ENCODE measurements at places on chromosomes 1 and 21. TPM values are rescaled to one million over a fixed set of nuclear protein-coding genes. Genes with fewer than 3 reads are reported as not detected.
A peak's percentile ranks its signal among the peaks of the same experiment; 100 is the strongest.

DNA sequence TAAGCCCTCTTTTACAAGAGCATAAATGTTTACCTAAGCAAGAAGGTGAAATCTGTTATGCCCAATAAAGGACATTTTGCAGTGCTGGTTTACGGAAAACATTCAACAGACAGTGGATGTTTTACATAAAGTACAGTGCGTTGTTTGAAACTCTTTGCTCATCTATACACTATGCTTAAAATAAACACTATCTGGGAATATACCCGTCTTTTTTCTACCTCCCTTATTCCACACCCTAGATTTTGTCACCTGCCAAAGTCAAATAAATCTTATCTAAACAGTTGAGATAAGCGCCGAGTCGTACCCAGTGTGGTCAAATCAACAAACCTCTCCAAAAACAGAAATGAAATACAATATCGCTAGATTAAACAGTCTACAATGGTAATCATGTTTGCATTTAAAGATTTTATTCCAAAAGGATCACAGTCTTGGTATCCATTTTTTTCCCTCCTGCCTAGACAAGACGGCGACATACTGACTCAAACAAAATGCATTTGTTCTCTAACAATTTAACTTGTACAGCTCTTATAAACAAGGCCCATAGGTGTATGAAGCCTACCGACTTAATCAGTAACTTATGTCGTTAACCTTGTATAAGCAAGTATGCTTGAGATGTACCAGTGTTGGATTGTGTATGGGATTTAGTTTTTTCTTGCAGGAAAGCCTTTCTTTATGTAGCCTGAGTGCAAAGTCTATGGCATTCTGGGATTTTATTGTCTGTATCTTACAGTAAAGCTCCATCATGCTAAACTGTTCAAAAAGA is 189.1 kb downstream of the FMN2 start:
- no peak for DNase-seq
- no peak overlapping the region for H3K4me3 ChIP-seq
- H3K27me3 ChIP-seq = no peaks in the 10 kb centered on the region
- H3K36me3 ChIP-seq = no peaks in the 10 kb centered on the region
- no peak overlapping the region for H3K27ac ChIP-seq

Gene PEAR1
- total RNA-seq = 15.1 TPM

Gene RNU1-4
- under 0.01 TPM for total RNA-seq

DNA sequence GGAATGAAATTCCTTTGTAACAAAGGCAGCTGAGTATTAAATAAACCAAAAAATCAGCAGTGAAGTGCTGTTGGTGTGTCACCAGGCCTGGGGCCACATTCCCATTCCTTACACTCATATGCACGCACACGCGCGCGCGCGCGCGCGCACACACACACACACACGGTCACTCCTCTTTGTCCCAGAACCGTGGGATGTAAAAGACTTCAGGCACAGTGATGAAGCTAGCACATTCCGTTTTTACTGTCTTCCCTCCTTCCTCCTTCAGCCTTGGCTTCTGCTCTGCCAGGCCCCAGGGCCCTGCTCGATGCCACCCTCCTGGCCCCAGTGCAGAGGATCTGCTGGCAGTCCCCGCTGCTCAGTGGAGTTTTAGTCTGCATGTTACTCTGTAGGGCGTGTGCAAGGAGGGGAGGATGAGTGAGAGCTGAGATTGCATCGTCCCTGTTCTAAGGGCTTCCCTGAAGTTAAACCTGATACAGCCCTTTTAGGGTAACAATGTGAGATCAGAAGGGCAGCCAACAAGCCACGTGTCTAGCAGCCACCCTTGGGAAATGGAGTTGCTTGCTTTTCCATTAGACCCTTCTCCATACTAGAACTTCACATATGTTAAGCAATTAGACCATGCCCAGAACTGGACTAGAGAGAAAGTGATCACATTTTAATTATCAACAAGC is 71.7 kb upstream of the WDR26 start:
- DNase-seq = no peak
- H3K4me3 ChIP-seq = no peak overlapping the region
- no peaks in the 10 kb centered on the region for H3K4me1 ChIP-seq

GRCh38 chr1:108708691-108709660 is 3.7 kb upstream of the FNDC7 start:
- no peaks in the 10 kb centered on the region for H3K36me3 ChIP-seq
- H3K27me3 ChIP-seq = no peaks in the 10 kb centered on the region
- no peak overlapping the region for H3K27ac ChIP-seq
- no peaks in the 10 kb centered on the region for H3K4me1 ChIP-seq

- no peak within 1 kb of the TSS for H3K27ac ChIP-seq
- H3K4me1 ChIP-seq = no peaks in the 10 kb centered on the region
- DNase-seq = no peak
- peak within 1 kb of the TSS; percentile 52 for H3K4me3 ChIP-seq
- no peaks in the 10 kb centered on the region for H3K36me3 ChIP-seq
Measured at GRCh38 chr1:32870615-32871363, at the start of gene FNDC5. Gene FNDC5, minus strand, starts transcription at chr1:32870912.

GRCh38 chr1:14298806-14299205 is 299.7 kb upstream of the KAZN start:
- H3K27ac ChIP-seq = no peak overlapping the region
- no peaks in the 10 kb centered on the region for H3K27me3 ChIP-seq
- no peaks in the 10 kb centered on the region for H3K4me1 ChIP-seq
- H3K36me3 ChIP-seq = no peaks in the 10 kb centered on the region
- no peak for DNase-seq

- no peak overlapping the region for H3K27ac ChIP-seq
- H3K4me3 ChIP-seq = no peak overlapping the region
- H3K36me3 ChIP-seq = no peaks in the 10 kb centered on the region
- no peak for DNase-seq
- no peaks in the 10 kb centered on the region for H3K27me3 ChIP-seq
- H3K4me1 ChIP-seq = no peaks in the 10 kb centered on the region
Measured at GRCh38 chr1:78240191-78240590, 194.4 kb downstream of the GIPC2 start.

GRCh38 chr1:34143975-34144374 is 21.1 kb downstream of the CSMD2 start:
- no peak for DNase-seq
- no peaks in the 10 kb centered on the region for H3K27me3 ChIP-seq
- no peaks in the 10 kb centered on the region for H3K4me1 ChIP-seq
- H3K36me3 ChIP-seq = no peaks in the 10 kb centered on the region
- no peak overlapping the region for H3K4me3 ChIP-seq
- no peak overlapping the region for H3K27ac ChIP-seq

- no peaks in the 10 kb centered on the region for H3K27me3 ChIP-seq
- H3K4me1 ChIP-seq = no peaks in the 10 kb centered on the region
- no peak overlapping the region for H3K4me3 ChIP-seq
- no peaks in the 10 kb centered on the region for H3K36me3 ChIP-seq
Measured at GRCh38 chr1:81493102-81493869, 307.4 kb upstream of the ADGRL2 start.

Gene NBPF4
- not detected for total RNA-seq

Gene SLC35F3
- not detected for total RNA-seq

DNA sequence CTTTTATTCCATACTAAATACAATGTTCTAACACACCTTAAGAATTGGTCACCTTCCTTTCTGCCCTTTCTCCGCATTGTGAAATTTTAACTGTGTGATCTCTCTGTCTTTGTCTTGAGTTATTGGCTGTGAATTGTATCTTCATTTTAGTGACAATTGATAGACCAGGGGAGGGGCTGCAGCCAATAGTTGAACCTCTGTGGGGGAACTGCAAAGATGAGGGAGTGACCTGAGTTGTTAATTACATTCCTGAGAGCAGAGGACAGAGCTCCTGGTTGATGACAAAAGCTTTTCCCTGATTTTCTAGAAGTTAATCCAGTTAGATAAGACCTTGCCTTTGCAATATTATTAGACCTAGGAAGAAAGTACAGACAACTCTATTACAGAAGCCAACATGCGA is 1535.7 kb downstream of the BRINP3 start:
- no peaks in the 10 kb centered on the region for H3K36me3 ChIP-seq
- H3K4me3 ChIP-seq = no peak overlapping the region
- H3K4me1 ChIP-seq = no peaks in the 10 kb centered on the region
- DNase-seq = no peak
- H3K27me3 ChIP-seq = no peaks in the 10 kb centered on the region

DNA sequence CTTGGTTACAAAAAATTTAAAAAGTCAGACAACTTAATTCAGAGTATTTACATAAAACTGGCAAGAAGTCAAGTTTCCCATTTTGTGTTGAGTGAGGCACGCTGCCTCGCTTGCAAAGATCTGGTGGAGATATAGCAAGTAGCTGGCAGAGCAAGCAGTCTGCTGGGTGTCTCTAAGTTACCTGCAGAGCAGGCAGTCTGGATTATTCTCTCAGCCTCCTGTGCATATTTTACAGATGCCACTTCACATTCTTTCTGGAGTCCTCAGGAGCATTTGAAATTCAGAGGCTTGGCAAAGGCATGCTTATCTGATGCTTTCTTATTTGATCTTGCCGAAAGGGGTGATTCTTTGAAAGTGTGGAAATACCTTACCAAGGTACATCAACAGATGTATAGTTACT is 640.4 kb upstream of the ADGRL4 start:
- no peak overlapping the region for H3K4me3 ChIP-seq
- H3K27me3 ChIP-seq = no peaks in the 10 kb centered on the region
- no peak overlapping the region for H3K27ac ChIP-seq
- no peaks in the 10 kb centered on the region for H3K36me3 ChIP-seq

Gene INPP5B
- 34.1 TPM for total RNA-seq

DNA sequence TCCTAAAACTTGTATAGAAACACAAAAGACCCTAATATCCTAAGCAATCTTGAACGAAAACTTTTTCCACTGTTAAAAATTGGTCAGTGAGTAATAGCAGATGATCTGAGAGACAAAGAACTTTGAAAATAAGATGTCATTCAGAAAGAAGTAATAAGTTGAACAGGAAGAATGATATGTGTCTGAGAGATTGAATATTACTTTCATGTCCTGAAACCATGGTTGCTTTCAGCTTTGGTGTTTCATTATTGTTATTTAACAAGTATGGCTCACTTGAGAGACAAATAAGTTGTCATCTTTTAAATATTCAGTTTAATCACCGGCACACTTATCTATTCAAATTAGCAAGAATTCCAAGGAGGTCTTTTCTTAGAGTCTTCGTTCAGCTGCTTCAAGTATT is 11.4 kb downstream of the PRKACB start:
- H3K27me3 ChIP-seq = no peaks in the 10 kb centered on the region
- no peak overlapping the region for H3K4me3 ChIP-seq
- H3K4me1 ChIP-seq = no peaks in the 10 kb centered on the region
- DNase-seq = no peak
